ENCODE measurements at places on chromosomes 2 and 18. TPM values are rescaled to one million over a fixed set of nuclear protein-coding genes. Genes with fewer than 3 reads are reported as not detected.

- no peak for DNase-seq
Measured at GRCh38 chr2:131493199-131493968, 1.2 kb upstream of the MZT2A start.

The ANKRD30BL gene
- not detected for total RNA-seq

The TFPI gene
- 1,528 TPM for total RNA-seq

DNA sequence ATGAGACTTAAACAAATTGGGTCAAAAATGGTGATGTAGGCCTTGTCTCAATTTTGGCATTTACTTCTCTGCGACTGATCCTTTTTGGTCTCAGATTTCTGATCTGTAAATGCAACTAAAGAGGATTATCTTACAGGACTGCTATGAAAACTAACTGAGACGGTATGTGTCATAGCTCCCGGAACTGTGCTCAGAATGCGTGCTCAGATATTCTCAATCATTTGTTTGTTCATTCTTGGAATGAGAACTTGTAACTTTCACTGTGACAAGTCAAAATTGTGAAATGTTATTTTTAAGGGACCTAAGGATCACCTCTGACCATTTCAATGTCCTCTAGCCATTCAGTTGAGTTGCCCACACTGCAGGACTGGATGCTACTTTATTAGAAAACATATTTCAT is 498.2 kb upstream of the PIK3C3 start:
- DNase-seq = no peak
